ENCODE measurements at places on chromosomes 3 and 15.

GRCh38 chr3:44842376-44842775 lies 19.3 kb upstream of the TMEM42 start:
- no peak for DNase-seq

DNA sequence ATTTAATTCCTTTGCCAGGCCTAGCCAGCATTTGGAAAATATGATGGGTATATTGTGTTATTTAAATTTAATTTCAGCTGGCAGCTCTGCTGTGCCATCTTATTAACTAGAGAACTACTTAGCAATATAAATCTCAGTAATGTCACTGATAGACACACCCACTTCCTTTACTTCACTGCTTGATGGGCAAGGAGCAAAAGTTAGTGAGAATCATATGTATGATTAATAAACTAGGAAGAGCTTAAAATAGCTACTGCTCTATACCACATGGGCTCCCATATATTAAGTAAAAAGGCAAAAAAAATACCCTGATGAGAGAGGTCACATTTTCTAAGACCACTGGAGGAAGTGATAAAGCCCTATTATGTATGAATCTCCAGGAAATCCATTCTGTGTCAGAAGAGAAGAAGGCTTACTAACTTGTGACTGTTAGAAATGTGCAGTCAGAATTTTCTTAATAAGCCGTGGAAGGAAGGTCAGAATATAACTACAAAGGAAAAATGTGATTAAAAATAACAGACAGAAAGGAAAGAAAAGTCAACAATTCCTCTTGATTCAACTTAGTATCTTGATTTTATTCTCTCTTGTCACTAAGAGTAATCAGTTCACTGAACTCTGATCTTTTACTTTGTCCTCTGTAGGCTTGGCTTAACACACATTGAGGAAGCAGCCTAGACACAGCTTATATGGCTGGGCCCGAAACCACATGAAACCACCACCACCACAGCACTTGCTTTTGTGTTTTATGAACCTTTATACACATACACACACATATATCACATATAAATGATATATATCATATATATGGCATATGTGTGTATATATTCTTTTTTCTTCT lies 1233.9 kb upstream of the ALCAM start:
- no peak for DNase-seq

- no peak for DNase-seq
Observed at GRCh38 chr3:184880276-184881019, 68.5 kb downstream of the VPS8 start.

DNA sequence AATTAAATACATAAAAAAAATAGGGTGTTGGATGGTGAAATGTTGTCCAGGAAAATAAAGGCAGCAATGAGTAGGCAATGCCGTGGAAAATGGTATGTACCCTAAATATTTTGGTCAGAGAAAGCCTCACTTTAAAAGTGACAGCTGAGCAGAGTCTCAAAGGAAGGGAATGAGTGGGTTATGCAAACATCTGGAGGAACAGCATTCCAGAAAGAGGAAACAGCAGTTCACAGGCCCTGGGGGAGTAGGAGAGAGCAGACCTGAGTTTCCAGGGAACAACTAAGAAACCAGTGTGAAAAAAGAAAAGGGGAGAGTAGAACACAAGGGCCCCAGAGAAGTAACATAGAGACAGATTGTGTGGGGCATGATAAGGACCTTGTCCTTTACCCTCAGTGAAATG lies 230.0 kb upstream of the CNTN3 start:
- no peak for DNase-seq

GRCh38 chr3:120160050-120160449 lies 65.8 kb upstream of the GSK3B start:
- no peak for DNase-seq

GRCh38 chr3:142318331-142318730 lies 92.9 kb upstream of the GK5 start:
- DNase-seq, result no peak

DNA sequence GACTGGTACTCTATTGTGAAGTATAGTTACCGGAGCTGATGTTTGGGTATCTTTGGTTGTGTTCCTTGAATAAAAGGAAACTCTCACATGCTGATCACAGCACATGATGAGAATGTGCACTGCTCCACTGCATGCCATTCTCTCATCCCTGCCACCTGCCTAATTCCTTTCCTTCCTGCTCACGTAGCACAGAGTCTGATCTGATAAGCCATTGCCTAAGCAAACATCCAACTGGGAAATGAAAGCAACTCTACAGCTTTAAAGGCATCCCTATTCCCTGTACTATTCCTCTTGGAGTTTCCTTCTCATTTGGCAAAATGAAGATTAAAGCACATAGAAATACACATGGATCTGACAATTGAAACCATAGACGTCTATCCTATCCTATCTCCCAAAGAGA lies 359.8 kb downstream of the C3orf38 start:
- peak; percentile 1 for DNase-seq

DNA sequence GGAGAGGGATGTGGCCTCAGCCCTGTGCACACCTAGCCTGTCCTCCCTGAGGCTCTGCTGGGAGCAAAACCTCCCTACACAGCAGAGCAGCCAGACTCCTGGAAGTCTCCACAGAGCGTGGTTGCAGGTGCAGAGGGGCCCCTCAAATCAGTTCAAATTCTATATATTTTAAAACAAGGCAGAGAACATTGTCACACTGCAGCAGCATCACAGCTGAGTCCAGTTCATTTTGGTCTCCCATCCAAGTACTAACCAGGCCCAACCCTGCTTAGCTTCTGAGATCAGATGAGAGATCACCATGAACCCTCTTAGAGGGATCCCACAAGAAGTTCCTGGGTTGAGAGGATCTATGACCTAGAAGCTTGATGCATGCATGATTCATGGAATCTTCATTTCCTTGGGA lies 331.0 kb upstream of the RGMA start:
- no peak for DNase-seq

GRCh38 chr3:102177075-102177755 lies 257.6 kb upstream of the ZPLD1 start:
- DNase-seq, result no peak

GRCh38 chr3:11165476-11165875 lies 11.2 kb downstream of the HRH1 start:
- DNase-seq, result no peak

DNA sequence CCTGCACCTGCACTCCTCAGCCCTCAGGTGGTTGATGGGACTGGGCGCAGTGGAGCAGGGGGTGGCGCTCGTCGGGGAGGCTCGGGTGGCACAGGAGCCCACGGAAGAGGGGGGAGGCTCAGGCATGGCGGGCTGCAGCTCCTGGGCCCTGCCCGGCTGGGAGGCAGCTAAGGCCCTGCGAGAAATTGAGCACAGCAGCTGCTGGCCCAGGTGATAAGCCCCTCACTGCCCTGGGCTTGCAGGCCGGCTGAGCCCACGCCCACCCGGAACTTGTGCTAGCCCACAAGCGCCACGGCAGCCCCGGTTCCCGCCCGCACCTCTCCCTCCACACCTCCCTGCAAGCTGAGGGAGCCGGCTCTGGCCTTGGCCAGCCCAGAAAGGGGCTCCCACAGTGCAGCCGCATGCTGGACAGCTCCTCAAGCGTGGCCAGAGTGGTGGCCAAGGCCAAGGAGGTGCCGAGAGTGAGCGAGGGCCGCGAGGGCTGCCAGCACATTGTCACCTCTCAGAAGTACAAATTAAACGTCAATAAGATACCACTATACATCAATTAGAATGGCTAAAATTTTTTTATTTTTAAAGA lies 5.1 kb upstream of the VHL start:
- DNase-seq, result no peak

- no peak for DNase-seq
Observed at GRCh38 chr15:92960996-92961681, 61.0 kb downstream of the CHD2 start.

DNA sequence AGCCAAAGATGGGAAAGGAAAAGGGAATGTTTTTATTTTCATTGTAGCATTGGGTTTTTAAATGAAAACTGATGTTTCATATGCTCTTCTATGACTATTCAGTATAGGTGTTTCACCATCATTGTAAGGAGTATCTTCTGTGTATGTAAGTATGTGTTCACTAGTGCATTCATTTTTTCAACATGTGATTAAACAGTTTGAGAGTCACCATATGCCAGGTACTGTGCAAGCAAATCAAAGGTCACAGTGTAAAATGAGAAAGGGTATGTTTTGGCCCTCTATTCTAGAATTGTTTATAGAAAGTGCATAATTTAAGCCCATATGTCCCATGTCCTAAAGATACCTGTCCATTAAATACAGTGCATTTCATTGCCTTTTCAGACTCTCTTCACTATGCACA lies 207.2 kb downstream of the ZBTB20 start:
- no peak for DNase-seq

DNA sequence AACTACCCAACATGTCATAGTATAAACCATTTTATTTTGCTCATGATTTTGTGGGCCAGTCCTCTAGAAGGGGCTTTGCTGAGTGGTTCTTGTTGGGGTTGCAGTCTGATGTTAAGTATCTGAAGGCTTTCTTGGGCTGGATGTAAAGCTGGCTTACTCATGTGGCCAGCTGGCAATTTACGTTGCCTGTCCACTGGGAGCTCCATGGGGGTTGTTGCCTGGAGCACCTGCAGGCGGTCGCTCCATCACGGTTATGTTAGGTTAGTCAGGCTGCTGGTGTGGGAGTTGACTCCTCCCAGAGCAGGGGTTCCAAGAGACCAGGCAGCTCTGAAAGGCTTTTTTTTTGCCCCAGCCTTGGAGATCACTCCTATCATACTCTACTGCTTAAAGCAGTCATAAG lies 98.1 kb downstream of the NR1D2 start:
- DNase-seq, result peak; percentile 75

GRCh38 chr3:188240189-188240981 lies 86.4 kb downstream of the LPP start:
- no peak for DNase-seq

DNA sequence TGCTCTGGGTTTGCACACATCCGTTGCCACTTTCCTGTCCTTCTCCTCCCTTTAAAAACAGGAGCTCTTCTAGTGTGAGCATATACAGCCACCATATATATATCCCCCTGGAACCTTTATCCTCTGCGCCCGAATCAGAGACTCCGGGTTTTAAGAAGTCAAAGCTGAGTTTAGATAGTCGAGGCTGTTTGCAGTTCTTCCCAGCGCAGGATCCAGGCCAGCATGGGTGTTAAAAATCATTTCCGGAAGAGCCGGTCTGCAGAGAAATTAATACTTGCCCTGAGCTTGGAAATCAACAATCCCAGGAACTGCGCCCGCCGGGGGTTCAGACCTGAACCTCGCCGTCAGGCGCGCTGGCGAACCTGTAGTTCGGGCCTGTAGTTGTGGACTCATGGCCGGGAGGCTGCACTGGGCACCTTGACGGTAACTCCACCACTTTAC lies 2.3 kb downstream of the SHOX2 start:
- no peak for DNase-seq

Data from NCI-H146 (cell line).